ENCODE measurements at places on chromosomes 11 and 22.

GRCh38 chr11:66958956-66959274 lies 732 bp upstream of the PC start:
- no peak for DNase-seq

DNA sequence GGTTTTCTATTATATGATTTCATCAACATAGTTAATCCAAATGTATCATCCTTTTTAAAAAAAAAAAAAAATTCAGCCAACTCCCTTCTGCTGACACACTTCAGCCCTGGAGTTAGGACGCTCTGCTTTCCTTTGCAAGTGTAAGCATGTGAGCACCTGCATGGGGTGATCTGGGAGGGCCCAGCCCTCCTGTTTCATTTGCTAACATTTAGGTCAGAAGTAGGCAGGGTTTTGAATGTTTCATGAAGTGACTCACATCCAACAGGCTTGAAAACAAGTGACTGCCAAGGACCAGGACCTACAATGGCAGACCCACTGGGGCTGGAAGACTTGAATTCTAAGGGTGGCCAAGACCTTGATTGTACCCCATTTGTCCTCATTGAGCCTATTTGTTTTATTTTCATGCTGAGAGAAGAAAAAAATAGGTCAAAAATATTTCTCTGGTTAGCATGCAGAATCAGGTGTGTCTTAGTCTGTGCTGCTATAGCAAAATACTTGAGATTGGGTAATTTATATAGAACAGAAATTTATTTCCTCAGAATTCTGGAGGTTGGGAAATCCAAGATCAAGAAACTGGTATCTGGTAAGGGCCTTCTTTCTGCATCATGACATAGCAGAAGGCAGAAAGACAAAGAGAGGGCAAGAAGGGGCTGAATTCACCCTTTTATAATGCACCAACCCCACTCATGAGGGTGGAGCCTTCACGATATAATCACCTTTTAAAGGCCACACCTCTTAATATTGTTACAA lies 137.6 kb downstream of the CD44 start:
- DNase-seq, result no peak

DNA sequence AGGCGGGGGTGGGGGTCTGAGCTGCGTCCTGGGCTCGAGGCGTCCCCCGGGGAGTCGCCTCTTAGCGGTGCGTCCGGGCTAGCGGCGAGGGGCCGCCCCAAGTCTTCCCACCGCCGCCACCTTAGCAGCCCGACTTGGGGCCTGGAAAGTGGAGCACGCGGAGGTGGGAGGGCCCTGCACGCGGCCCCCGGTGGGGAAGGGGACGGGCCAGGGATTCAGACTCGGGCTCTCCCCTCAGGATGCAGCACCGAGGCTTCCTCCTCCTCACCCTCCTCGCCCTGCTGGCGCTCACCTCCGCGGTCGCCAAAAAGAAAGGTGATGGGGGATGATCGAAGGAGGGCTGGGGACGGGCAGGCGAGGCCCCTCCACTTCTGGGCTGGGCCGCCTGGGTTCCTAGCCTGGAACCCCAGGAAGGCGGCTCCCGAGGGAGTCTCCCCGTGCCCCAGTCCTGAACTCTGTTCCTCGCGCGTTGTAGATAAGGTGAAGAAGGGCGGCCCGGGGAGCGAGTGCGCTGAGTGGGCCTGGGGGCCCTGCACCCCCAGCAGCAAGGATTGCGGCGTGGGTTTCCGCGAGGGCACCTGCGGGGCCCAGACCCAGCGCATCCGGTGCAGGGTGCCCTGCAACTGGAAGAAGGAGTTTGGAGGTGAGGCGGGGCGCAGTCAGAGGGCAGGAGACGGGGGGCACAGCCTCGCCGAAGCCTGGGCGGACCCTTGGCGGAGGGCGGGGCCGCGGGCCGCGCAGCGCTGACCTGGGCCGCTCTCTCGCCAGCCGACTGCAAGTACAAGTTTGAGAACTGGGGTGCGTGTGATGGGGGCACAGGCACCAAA lies 563 bp downstream of the MDK start:
- DNase-seq, result peak; percentile 41

- DNase-seq, result no peak
These were observed 5.4 kb downstream of the SHISA8 start for GRCh38 chr22:41909310-41910049.

GRCh38 chr22:24148266-24149197 lies 32.8 kb upstream of the SUSD2 start:
- no peak for DNase-seq

GRCh38 chr11:62732830-62733229 lies 4.5 kb downstream of the TTC9C start:
- DNase-seq, result no peak

GRCh38 chr11:37320921-37321320 lies 722.9 kb upstream of the RAG2 start:
- no peak for DNase-seq

DNA sequence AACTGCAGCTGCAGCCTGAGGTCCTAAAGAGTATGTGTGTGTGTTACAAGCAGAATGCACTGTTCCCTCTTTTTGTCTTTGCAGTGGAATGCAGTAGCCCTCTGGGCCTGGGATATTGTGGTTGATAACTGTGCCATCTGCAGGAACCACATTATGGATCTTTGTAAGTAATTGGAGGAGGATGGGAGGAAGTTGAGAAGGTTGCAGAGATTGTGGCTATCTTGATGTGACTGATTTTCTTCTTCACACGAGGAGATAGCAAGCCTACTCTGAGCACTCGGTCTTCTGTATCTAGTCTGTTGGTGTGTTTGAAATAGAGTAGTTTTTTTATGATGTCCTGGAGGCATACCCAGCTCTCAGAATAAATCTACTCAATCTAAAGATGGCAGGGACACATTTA lies 2.3 kb downstream of the RBX1 start:
- DNase-seq, result no peak

DNA sequence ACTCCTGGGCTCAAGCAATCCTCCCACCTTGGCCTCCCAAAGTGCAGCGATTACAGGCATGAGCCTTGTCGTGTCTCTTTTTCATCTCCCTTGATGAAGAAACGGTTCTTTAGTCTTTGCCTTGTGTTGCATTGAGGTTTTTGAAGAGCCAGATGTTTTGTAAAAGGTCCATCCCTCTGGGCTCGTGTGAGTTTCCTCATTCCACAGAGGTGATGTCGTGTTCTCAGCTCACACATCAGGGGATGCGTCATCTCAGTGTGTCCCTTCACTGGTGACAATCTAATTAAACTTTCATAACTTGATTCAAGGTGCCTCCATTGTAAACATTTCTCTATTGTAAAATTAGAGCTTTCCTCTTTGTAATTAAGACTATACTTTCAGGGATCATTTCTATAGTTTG lies 29.7 kb upstream of the TEF start:
- DNase-seq, result no peak

- DNase-seq, result peak; percentile 22
These were observed 558.1 kb downstream of the ETS1 start for GRCh38 chr11:128029219-128029722.

DNA sequence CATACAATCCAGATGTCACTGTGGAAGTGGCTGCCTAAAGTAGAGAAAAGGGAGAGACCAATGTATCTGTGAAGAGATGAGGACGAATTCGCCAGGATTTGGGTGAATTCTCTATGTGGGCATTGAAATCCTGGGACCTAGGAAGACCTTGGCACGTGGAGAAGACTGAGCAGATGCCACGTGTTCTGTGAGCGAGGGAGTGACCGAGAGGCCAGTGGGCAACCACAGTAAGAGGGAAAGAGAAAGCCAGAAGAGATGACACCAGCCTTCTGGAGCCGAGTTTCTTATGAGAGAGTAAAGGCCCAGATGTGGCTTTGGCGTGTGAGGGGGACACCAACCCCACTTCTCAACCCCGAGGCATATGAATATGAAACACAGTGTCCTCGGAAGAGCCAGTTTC lies 228.1 kb downstream of the BUD13 start:
- no peak for DNase-seq

DNA sequence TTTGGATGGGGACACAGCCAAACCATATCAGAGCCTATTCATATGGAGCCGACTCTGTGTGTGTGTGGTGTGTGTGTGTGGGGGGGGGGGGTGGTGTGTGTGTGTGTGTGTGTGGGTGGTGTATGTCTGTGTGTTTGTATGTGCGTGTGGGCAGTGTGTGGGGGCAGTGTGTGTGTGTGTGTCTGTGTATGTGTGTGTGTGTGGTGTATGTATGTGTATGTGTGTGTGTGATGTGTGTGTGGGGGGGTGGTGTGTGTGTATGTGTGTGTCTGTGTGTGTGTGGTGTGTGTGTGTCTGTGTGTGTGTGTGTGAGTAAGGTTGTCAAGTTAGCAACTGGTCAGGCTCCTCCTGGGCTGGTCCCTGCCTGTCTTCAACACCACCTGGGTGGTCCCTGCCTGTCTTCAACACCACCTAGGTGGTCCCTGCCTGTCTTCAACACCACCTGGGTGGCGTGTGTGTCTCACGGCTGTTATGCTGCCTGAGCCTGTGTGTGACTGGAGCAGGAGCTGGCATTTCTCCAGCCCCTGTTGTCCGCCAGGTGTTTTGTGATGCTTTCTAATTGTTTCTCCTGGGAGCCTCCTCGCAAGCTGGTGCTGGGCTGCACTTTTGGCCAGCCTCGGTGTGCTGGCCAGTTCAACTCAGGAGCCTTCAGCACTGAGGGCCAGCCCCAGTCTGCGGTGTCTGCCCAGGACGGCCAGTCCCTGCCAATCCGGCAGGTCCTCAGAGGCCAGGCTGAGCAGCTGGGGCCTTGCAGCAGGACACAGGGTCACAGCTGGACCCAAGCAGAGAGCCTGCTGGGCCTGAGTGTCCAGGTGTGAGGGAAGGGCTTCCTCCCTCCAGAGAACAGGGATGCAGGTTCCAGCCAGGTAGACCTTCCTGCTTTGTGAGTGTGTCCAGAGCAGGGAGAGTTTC lies 21.5 kb upstream of the PVALB start:
- DNase-seq, result peak; percentile 55

GRCh38 chr11:112785149-112785548 lies 176.1 kb upstream of the NCAM1 start:
- DNase-seq, result no peak

DNA sequence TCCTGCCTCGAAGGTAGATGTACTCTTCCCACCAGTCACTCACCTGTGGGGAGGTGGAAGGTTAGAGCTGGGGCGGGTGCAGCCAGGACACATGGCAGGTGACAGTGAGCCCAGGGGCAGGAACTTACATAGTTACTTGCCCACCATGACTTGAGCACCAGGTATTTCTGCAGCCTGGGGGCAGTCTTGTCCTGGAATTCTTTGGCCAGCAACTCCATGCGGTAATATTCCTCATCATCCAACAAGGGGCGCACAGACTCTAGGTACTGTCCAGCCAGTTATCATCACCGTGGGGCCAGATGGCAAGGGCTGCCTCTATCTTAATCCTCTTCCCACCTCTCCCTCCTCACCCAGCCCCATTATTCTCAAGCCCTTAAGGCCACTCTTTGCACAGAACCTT lies 2.2 kb downstream of the CPT1B start:
- DNase-seq, result no peak

DNA sequence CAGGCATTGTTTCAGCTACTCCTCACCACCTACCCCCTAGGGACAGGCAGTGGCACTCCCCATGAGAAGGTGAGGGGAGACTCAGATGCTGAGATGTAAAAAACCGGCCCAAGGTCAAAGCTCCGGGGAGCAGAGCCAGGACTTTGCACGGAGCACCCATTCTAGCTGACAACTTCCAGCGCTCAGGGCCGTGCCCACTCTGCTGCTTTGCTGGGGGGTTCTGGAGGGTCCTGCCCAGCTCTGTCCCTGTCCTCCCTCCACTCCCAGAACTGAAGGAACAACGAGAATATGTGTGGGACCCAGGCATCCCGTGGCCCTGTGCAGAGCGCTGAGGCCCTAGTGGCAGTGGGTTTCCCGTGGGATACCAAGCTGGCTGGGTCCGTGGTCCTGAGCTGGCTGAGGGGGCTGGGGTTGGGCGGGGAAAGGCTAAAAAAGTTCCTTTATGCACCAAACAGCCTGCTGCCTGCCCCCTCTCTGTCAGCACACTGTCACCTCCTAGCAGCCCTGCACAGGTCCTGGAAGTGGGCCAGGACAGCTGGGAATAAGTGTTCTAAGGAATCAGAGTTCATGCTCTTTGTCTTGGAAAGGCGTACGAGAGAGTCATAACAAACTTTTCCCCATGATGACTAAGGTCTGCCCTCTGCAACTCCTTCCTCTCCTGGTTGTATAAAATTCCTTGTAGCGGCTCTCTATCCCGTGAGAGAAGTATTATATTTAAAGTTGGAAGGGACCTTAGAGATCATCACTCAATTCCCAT lies 1.9 kb downstream of the MS4A10 start:
- DNase-seq, result no peak

- DNase-seq, result no peak
These were observed 92.2 kb downstream of the LUZP2 start for GRCh38 chr11:24589064-24589463.

DNA sequence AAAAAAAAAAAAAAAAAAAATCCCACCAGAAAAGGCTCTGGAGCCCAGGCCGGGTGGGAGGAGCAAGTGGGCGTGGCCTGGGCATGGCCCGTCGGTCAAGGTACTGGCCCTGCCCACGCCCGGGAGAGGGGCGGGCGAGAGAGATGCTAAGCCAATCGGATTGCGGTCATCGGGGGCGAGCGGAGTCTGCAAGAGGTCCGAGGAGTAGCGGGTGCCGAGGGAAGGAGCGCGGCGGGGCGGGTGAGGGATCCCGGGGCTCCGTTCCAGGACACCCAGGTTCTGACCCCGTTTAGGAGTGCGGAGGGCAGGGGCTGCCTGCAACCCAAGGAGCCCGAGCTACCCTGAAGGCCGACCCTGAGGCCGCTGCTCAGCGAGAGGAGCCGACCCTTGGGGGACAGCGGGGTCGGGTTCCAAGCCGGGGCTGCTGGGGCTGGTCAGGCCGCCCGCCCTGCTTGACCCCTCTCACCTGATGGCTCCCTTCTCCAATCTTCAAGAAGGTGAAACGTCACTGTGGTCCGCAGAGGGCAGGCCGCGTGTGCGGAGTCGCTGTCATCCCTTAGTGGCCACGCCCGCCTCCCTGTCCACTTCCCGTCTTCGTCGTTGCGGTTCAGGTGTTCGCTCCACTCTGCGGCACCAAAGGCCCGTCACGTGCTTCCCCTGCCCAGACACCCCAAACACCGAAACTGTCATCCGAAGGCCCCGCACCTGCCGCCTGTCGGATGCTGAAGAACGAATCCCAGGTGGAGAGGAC lies 11.1 kb upstream of the TAB1 start:
- DNase-seq, result no peak

- no peak for DNase-seq
These were observed 573.0 kb downstream of the TBC1D22A start for GRCh38 chr22:47335460-47335859.

DNA sequence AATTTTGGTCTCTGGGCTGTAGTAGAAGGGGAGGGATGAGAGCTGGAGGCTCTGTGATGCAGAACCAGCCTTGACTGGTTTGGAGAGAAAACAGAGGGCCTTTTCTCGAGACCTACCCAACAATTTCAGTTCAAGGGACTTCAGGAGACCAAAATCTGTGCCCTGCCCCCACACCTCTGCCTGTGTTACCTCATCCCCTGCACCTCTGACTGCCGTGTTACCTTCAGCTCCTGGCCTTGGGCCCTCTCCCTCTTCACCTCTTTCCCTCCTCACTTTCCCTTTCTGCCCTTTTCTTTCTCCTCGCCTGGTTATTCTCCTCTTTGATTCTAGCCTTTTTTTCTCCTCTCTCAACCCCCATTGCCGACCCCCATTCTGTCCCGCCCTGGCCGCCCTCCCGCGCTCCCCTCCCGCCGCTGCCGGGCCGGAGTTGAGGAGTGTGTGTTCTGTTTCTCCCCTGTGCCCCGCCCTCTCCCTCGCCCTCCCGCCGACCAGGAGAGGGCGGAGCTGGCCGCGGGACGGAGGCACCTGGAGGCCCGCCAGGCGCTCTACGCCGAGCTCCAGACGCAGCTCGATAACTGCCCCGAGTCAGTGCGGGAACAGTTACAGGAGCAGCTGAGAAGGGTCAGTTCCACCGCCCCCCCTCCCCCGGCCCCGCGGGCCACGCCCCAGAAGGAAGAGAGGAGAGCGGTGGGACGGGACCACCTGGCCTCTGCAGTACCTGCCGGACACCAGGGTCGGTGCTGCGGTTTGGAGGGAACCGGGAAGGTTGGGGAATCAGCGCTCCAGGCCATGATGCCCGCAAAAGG lies 27.2 kb downstream of the PHLDB1 start:
- peak; percentile 96 for DNase-seq
